GM03348 (cell line): ENCODE measurements at places on chromosomes 12 and 14.

- DNase-seq, result no peak
Observed at GRCh38 chr14:64955297-64955696, 12.8 kb upstream of the GPX2 start.

- no peak for DNase-seq
Observed at GRCh38 chr12:6866163-6866919, 990 bp upstream of the TPI1 start.

DNA sequence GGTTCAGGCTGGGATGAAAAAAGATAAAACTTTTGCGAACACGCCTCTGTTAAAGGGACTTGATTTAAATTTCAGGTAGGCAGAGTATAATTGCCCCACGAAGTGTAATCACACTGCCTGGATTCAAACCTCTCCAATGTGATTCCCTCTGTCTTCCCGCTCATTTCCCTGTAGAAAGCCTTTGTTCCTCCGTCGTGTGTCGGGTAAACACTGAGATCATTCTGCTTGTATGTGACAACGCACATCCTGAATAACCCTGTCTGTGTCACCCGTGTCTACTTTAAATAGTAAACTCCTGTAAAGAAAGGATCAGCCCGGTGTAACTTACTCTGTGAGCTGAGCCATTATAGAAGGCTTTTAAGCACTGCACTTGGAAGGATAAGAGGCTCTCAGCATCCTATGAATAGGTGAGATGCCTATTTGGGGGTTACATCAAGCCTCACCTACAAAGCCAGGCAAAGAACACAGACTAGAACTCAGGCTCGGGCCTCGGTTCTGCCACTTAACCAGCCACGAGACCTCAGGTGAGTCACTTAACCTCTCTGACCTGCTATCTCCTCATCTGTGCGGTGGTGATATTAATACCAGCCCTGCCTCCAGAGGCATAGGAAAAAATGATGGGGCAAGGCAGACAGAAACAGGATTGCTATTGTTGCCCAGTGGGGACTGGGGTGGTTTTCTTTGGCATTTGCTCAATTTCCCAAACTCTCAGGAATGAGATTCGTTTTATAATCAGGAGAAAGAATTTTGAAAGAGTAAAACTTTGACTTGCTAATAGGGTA, 74.2 kb downstream of the RBM19 start:
- DNase-seq, result no peak

GRCh38 chr12:52061470-52062166, 8.2 kb upstream of the ATG101 start:
- no peak for DNase-seq

DNA sequence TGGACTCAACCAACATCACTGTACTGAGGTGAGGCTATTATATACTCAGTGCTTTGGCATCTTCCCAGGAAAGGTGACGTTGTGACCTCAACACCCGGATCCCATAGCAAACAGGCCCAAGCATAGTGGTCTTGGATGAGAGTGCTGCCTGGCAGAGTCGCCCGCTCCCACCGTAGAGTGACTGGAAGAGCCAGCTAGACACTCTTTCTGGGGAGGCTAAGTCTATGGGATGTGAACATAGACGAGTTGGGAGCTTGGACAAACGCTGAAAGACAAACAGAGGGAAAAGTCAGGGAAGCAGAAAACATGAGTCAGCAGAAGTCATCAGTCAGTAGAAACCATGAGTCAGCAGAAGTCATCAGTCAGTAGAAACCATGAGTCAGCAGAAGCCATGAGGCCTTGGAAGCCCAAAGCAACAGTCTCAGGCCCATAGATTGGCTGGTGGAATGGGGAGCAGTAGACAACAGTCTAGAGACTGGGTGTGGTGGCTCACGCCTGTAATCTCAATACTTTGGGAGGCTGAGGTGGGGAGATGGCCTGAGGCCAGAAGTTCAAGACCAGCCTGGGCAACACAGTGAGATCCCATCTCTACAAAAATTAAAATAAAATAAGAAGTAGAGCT, 66.4 kb upstream of the MAP1LC3B2 start:
- DNase-seq, result peak; percentile 29

GRCh38 chr12:132238488-132238854, 90.9 kb downstream of the GALNT9 start:
- no peak for DNase-seq

GRCh38 chr12:32516230-32516629, 116.9 kb downstream of the FGD4 start:
- no peak for DNase-seq

DNA sequence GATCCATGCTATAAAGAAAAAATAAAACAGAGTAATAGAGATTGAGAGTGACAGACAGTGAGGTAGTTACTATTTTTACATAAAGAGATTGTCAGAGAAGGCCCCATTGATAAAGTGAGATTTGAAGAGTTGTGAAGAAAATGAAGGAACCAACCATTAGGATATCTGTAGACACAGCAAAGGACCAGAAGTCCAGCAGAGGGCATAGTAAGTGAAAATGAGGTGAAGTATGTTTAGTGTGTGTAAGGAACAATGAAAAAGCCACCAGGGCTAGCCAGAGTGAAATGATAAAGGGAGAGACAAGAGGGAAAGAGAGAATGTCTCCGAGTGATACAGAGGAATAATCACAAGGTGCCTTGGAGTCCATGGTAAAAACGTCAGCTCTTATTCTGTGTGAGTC, 411.0 kb downstream of the NELL2 start:
- DNase-seq, result no peak

DNA sequence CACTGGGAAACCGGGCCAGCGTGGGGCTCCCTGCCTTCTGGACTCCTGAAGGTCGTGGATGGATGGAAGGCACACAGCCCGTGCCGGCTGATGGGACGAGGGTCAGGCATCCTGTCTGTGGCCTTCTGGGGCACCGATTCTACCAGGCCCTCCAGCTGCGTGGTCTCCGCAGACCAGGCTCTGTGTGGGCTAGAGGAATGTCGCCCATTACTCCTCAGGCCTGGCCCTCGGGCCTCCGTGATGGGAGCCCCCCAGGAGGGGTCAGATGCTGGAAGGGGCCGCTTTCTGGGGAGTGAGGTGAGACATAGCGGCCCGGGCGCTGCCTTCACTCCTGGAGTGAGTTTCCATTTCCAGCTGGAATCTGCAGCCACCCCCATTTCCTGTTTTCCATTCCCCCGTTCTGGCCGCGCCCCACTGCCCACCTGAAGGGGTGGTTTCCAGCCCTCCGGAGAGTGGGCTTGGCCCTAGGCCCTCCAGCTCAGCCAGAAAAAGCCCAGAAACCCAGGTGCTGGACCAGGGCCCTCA, 26.9 kb downstream of the HIP1R start:
- DNase-seq, result no peak

DNA sequence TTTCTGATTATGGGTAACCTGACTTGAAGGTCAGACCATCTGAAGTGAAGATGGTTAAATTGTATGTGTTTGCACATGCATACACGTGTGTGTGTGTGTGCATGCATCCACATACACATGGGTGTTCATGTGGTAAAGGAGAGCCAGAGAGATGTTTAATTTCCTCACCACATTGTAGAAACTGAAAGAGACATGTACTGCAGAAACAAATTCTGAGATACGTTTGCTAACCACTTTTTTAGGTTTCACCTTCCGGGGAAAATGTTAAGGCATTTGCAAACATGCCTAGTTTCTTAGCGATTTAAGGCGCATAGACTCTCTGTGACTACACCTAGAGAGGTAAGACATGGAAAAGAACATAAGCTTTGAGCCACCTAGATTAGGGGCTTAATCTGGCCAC, 362.9 kb downstream of the RAD51B start:
- DNase-seq, result no peak

GRCh38 chr12:101686176-101686575, 11.3 kb upstream of the CHPT1 start:
- no peak for DNase-seq

GRCh38 chr12:84507956-84508850, 404.4 kb downstream of the SLC6A15 start:
- peak; percentile 72 for DNase-seq

DNA sequence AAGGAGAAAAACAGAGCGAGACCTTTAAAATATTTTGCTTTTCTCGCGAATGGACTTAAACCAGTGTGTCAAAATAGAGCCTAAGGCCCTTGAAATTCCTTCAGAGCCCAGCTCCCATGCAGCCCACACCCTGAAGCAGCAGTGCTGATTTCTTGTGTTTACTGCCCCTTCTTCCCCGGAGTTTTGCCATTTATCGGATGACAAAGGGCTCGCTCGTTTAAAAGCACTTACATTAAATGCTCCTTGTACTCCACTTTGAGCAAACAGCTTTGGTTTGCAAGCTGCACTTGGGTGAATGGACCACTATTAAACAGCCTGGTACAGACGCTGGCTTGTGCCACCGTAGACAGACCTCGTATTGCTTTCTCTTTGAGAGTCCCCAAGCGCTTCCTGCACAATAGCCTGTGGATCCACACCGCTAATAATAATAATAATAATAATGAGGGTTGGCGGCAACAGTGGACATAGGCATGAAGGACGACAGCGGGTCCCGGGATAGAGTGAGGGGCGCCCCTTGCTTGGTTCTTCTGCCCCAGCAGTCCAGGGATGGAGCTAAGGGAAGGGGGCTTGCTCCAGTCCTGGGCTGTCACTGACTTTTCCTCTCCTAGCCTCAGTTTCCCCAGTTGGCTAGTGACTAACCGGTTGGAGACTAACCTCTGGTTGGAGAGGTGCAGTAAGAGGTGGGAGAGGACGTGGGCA, 6.6 kb downstream of the DLK1 start:
- no peak for DNase-seq

- peak; percentile 39 for DNase-seq
Observed at GRCh38 chr12:93645702-93646101, 31.5 kb upstream of the CRADD start.

DNA sequence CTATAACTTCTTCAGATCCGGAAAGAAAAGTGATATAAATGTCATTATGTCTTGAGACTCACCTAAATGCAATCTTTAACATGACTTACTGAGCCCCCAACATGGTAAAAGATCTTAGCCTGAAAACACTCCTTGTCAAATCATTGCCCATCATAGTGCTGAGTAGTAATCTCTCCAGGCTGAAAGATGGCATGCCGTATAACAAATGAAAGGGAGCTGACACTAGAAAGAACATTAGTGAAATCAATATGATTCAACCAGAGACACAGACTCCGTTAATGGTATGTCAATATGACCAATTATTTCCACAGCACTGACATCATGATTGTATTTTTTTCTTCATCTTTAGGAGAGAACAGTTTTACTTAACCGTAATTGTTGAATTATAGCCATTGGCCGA, 54.4 kb downstream of the BICD1 start:
- no peak for DNase-seq

- DNase-seq, result no peak
Observed at GRCh38 chr14:22811722-22812121, 3.5 kb downstream of the SLC7A7 start.

DNA sequence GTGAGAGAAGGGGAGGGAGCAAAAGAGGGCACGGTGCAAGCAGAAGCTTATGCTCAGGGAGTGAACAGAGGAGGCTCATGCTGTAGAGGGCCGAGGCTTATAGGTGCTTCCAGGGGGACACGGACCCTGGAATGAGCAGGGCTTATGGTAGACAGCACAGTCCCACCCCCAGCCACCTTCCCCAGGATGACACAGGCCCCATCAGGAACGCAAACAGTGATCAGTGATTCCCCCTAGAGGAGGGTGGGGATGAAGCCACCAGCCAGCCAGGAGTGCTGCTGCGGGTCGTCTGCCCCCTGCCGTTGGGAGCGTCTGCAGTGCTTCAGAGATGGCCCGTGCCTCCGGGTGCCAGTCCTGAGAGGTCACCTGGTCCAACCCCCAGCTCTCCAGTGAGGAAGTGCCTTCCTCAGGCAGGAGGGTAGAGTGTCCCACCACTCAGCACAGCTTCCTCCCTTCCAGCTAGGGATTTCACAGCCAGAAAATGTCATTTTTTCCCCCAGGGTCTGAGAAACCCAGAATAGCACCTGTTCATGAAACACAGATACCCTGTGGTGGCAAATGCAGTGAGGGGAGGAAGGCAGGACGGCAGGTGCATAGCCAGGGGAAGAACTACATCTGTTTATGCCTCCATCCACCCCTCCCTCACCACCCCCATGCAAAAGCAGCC, 60.7 kb downstream of the SLC6A12 start:
- peak; percentile 67 for DNase-seq

DNA sequence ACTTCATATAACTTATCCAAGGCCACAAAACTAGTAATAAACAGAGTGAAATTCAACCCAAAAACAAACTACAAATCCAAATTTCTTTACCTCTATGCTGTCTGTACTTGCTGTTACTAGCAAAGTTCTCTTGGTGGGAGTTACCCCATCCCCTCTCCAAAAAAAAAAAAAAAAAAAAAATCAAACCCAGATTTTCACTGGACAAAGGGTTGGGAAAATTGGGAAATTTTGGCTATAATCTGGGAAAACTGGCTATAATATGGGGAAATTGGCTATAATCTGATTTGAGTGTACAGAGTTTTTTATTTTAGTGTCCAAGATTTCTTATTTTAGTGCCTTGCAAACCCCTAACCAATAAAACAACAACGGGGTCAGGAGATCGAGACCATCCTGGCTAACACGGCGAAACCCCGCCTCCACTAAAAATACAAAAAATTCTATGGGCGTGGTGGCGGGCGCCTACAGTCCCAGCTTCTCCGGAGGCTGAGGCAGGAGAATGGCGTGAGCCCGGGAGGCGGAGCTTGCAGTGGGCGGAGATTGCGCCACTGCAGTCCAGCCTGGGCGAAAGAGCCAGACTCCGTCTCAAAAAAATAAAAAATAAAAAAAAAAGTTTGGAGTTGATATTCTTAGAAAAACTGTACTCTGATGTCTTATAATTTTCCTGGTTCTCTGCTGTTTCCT, 148.4 kb downstream of the CHST11 start:
- DNase-seq, result no peak

GRCh38 chr12:131683266-131684014, 27.4 kb upstream of the SFSWAP start:
- DNase-seq, result no peak

GRCh38 chr12:34626363-34627157, 604.3 kb downstream of the ALG10 start:
- no peak for DNase-seq

DNA sequence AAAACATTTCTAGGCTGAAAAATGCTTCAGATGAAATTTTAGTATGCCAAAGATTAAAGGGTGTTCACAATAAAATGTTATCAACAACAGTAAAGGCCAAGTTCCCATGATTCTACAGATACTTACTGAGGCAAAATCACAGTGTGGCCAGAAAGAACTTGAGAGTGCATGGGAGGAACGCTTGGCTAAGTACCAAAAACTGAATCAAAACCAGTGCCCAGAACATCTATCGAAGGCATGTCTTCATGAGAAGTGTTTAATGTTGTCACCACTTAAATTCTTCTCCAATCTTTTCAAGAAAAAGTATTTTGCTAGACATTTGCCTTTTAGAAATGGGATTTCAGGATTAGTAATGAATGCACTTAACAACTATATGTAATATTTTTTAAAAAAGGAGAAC, 41.5 kb downstream of the KIF21A start:
- no peak for DNase-seq

DNA sequence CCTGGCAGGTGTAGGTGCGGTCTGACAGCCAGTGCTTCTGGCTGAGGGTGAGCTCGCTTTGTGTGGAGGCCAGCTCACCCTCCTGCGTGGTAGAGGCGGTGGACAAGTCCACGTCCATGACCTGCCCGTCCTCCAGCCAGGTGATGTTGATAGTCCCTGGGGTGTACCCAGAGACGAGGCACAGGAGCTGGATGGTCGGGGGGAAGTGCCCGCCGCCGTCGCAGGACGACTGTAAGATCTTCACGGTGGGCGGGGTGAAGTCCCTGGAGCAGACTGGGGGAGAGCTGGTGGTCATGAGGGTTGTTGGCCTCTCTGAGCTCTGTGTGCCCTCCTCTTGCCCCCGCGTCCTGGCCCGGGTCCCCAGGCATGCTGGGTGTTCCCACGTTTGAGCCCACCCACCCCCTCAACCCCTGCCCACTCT, 74.6 kb downstream of the TMEM121 start:
- DNase-seq, result no peak
